Thymus (tissue), 14 donors: ENCODE measurements at places on chromosomes 2 and 18.

- DNase-seq, result no peak
These were observed 53.9 kb downstream of the THOC1 start for GRCh38 chr18:213966-214365.

GRCh38 chr2:80323610-80324009 lies 19.1 kb upstream of the LRRTM1 start:
- DNase-seq, result no peak

GRCh38 chr2:233813236-233814055 lies 35.3 kb downstream of the MROH2A start:
- no peak for DNase-seq

- no peak for DNase-seq
These were observed 409.0 kb downstream of the LPIN1 start for GRCh38 chr2:12155303-12156051.

- DNase-seq, result no peak
These were observed 38.4 kb downstream of the EPAS1 start for GRCh38 chr2:46335391-46336282.

DNA sequence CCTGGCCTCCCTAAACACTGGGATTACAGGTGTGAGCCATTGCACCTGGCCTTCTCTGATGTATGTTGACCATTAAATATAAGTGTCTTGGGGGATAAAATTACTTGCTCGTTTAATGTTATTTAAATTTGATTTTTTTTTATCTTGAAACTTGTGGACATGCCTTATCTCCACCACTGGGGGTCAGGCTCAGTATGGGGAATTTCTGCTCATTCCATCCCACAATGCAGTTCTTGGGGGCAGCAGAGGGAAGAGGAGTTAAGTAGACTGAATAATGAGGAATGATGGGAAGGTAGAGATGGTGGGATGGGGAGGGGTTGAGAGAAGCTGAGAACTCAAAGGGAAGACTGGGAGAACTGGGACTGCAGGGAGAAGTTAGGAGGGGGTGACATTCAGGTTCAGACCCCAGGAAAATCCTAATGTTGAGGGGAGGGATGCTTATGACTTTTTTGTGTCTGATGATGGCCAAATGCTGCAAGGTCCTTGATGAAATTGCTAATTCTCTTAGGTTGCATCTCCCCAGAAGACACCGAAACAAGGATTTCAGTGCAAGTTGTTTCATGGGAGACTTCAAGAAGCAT lies 174.2 kb downstream of the MIB1 start:
- no peak for DNase-seq

GRCh38 chr2:21258082-21258481 lies 134.3 kb downstream of the TDRD15 start:
- no peak for DNase-seq

DNA sequence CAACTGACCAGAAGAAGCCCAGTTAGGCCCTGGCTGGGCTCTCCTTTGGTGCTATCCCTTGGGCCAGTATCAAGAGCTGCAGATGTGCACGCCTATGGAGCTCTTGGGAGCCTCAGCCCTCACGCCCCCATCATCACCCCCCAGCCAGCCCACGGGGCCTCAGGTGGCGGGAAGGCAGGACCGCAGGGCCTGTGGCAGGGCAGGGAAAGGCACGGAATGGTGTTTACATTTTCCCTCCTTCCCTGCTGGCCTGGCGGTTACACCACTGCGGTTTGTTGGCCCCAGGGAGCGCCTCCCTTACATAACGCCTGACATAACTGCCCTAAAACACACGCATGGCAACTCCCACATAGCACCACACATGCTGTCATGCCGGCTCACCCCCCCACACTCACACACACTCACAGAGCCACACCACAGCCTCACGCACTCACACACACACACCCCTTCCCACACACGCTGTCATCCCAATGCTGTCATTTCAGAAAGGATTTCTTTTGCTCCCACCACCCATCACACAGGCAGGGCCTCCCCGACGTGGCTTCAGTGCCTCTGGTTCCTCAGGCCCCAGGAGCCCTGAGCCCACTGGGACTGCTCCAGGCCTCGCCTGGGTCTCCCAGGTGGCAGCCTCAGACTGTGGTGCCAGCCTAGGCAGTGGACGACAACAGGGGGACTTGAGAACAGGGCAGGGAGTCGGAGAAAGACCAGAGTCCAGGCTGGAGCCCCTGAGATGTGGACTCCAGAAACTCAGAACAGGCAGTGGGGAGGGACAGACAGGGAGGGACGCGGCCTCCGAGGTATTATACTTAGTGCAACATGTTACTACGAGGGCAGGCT lies 15.7 kb downstream of the ZFP36L2 start:
- no peak for DNase-seq

- no peak for DNase-seq
These were observed 2.7 kb upstream of the CCBE1 start for GRCh38 chr18:59699750-59700534.

DNA sequence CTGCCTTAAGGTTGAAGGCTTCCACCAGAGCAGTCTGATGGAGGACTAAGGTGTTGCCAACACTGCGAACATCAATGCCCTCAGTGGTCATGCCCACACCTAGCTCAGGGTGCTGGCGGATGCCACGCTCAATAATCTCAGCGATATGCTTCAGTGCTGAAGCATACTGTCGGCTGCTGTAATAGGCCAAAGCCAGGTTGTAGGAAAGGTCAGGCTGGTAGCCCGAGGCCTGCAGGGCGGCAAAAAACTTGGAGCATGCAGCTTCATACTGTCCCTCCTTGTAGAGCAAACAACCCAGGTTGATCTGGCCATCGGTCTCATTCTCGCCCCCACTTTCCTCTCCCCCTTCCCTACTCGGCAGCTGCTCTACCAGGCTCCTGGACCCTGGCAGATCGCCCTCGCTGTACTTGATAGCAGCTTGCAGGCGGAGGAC lies 159.4 kb downstream of the AGPS start:
- peak; percentile 12 for DNase-seq

DNA sequence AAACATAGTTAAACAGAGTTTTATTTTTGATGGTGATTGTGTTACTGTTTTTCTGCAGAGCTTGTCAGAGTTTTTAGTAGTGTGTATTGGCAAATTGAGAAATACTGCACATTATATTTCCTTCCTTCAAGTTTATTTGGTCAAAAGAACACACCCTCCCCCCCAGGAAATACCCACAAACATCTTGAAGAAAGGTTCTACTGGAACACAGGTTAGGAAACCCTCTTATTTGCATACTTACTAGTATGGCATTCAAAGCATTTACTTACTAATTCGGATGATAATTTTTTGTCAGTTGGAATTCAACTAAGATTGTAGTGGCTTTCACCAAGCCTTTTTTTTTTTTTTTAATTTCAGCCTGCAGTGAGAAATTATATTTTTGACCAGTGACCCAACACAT lies 9.1 kb downstream of the CAB39 start:
- no peak for DNase-seq

- no peak for DNase-seq
These were observed 133.1 kb downstream of the ARL4C start for GRCh38 chr2:234363647-234364294.

GRCh38 chr18:73520229-73520628 lies 627.4 kb downstream of the FBXO15 start:
- DNase-seq, result no peak

- no peak for DNase-seq
These were observed 7.3 kb downstream of the TEX51 start for GRCh38 chr2:126905991-126906390.

GRCh38 chr2:221103930-221104329 lies 468.2 kb downstream of the EPHA4 start:
- no peak for DNase-seq

DNA sequence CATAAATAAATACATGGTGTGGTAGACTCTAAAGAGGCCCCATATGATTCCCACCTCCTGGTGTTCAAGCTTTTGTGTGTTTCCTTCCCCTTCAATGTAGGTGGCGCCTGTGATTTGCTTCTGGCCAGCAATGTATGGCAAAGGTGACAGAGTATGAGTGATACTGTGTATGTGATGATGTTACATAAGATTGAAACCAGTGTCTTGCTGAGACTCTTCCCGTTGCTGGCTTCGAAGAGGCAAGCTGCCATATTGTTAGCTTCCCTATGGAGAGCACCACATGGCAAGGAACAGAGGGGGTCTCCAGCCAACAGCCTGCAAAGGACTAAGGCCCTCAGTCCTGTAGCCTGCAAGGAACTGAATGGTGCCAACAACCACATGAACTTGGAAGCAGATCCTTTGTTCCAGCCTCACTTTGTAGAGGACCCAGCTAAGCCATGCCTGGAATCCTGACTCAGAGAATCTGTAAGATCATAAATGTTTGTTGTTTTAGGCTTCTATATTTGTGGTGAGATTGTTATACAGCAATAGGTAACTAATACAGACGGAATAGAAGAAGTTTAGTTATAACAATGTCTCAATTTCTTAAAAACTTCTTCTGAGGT lies 1.7 kb upstream of the SMAD4 start:
- no peak for DNase-seq

DNA sequence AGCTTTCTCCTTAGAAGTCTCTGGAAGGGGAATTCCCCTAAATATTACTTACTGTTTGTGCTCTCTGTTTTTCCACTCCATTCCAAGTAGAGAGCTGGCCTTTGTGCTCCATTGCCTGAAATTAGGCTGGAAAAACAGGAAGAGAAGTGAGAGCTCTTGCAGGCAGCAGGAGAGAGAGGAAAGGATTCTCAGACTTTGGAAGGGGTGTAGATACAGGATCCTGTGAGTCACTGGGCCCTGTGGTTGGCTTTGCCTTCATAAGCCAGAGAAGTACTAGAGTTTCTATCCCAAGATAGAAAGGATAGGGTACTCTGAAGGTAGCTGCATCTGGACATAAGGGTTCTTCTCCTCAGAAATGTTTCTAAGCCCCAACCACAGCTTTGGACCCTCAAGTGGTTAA lies 188.9 kb downstream of the CMPK2 start:
- no peak for DNase-seq

- no peak for DNase-seq
These were observed 4.7 kb upstream of the ORC2 start for GRCh38 chr2:200968162-200968561.

- no peak for DNase-seq
These were observed 183.5 kb upstream of the HS6ST1 start for GRCh38 chr2:128502200-128502599.

- DNase-seq, result no peak
These were observed 69.3 kb upstream of the DYNC1I2 start for GRCh38 chr2:171617981-171618380.

DNA sequence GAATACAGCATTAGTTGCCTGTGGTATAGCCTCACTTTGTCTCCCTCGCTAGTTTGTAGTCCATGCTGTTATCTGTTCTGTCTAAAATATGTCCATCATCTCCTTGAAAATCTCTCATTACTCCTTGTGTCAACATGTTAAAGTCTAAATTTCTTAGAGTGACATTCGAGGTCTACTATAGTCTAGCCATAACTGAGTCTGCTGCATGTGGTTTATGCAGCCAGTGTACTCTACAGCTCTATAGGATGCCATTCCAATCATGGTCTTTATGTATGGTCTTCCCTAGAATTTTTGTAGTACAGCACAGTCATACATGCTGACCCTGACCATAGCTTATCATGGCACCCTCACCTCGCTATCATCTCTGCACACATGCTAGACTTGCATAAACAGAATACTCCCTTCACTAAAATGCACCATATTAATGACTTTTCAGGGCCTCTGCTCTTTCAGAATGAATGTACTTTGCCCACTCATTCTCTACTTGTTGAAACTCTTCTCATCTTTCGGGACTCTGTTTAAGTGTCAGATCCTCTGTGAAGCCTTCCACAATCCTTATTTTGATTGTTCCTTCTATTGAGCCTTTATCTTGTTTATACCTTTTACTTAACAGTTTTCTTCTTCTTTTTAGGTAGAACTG lies 12.8 kb downstream of the TANK start:
- no peak for DNase-seq

GRCh38 chr2:21261591-21261990 lies 137.8 kb downstream of the TDRD15 start:
- no peak for DNase-seq

GRCh38 chr2:119142824-119143223 lies 15.7 kb downstream of the C1QL2 start:
- no peak for DNase-seq

- no peak for DNase-seq
These were observed 11.7 kb upstream of the FAM228A start for GRCh38 chr2:24163186-24163585.

DNA sequence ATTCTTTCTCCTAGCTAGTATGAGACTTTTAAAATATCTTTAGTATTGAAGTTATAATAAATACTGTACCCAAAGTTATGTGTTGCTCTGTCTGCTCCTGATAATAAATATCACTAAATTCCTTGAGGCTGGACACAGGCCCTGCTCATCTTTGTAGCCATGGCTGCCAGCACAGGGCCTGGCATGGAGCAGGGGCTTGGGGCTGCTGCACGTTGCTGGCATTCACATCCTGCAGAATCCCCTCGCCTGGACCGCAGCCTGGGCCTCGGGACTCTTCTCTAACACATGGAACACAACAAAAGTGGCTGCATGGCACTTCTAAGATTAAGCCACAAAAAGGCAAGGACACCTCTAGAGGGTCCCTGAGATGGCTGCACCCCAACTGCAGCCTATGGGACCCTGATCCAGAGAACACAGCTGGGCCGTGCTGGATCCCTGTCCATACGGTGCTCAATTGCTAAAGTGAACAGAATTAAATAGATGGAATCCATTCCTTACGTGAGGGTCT lies 477.5 kb upstream of the MYT1L start:
- DNase-seq, result no peak

DNA sequence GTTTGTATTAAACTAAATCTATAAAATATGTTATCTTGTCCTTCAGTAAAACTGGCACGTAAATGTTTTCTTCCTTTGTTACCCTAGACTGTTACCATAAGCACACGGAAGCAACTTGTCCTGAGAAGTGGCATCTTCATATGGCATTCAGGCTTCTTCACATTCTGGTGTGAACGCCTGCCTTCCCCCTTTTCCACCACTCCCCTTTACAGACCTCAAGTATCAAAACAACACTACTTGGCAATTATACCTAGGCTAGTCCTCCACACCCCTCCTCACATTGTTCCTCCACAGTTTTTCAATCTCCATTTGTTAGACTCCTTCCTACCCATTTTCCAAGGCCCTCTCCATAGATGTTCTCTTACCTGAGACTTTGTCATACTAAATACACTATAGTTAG lies 2.9 kb downstream of the MEX3C start:
- no peak for DNase-seq

GRCh38 chr2:115122701-115123100 lies 680.3 kb downstream of the DPP10 start:
- no peak for DNase-seq

DNA sequence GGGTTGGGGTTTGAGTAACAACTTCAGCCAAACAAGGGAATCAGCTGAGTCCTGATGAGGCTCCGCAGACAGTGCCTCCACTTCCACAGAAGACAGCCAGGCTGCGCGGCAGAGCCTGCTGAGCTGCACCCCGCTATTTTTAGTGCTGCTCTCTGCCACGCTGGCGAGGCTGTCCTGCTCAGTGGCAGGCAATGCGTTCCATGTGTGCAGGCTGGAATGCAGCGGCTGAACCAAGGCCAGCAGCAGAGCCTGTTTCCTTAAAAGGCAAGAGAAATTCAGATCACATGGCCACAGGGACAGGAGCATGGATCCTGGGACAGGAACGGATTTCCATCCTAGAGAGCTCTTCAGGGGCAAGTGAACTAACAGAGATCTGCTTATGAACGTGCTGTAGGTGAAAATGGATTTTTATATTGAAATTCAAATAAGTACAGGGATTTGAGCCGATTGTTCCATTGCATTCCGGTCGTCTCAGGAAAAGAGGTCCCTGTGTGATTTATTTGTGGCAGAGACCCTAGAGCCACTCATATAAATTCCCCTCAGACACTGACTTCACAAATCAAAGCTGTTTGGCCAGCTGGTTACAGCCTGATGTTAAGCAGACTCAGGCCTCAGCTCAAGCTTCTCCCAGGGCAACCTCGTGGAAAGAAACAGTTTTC lies 98.7 kb downstream of the COL6A3 start:
- DNase-seq, result no peak

GRCh38 chr18:53764086-53764485 lies 460.4 kb downstream of the MBD2 start:
- DNase-seq, result no peak
